ENCODE measurements at places on chromosomes 12 and 14.

DNA sequence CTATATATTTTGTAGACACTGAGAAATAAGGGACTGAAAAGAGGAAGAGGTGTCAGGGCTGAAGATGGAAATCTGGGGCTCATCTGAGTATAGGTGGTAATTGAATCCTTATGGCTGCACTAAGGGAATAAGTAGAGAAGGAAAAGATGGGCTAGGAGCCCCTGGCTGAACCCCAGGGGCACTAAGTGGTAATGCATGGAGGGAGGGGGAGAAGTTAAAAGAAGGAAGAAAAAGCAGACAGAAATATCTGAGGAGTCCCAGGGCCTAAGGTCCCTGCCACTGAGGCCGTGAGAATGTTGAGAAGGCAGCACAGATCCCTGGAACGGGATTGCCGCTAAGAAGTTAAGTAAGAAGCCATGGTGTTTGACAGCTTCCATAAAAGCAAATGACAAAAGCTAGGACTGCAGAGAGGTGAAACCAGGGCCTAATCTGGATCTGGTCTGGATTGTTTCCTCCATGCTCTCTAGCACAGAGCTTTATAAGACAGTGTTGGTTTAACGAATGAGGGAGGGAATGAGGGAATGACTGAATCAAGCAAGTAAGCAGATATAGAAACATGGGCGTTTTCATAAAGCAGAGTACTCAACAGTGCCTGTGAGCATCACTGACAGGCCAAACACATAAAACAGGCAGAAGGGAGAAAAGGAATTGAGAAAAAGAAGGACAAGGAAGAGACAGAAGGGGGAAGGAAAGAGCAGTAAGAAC is 92.9 kb downstream of the HMGA2 start:
- DNase-seq = no peak

DNA sequence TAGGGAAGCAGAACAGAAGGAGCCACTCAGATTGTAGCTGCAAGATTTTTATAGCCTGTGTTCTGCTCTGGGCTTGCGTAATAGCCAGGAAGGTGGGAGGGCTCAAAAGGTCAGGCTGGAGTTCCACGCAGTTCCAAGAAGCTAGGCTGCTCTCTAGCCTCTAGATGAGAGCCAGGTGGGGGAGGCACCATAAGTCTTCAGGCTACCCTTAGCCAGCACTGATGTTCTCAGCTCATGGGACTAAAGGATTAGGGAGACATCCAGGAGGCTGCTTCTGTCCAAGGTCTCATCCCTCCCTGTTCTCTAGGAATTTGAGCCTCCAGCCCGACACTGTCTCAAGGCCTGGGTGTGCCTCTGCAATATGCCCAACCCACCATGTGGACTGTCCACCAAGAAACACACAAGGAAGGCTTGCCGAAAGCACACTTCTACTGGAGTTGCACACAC is 1.7 kb downstream of the LMBR1L start:
- no peak for DNase-seq

DNA sequence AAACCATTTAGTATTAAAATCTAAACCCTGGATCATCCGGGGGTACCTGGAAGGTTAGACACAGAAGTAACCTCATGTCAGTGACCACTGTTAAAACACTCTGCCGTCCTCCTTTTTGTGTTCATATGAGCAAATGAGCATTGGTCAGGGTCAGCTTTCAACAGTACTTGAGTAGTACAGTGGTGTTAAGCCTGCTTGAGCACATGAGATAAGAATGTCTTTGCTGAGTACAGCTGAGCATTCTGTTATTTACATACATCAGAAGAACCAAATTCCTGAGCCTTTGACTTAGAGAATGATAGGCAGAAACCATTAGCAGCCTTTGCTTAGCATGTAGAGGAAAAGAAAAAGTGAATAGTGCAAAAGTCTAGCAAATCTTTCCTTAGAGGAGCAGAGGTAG is 38.6 kb upstream of the LRTM2 start:
- DNase-seq = no peak

DNA sequence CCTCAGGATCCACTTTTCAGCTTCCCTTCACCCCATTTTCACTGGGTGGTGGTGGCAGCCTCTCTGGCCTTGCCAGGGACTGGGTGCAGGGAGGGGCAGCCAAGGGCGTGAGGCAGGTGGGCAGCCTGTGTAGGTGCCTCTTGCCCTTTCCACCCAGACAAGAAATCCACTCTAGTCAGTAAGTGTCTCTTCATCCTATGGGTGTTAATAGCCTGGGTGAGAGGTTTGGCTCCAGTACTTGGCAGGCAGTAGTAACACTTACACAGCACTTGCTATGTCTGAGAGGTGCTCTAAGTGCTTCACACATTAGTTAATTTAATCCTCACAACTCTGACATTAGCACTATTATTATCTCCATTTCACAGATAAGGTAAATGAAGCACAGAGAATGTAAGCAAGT is 171.9 kb downstream of the EMP1 start:
- no peak for DNase-seq

GRCh38 chr14:76480426-76480825 is 104.5 kb downstream of the ESRRB start:
- no peak for DNase-seq

DNA sequence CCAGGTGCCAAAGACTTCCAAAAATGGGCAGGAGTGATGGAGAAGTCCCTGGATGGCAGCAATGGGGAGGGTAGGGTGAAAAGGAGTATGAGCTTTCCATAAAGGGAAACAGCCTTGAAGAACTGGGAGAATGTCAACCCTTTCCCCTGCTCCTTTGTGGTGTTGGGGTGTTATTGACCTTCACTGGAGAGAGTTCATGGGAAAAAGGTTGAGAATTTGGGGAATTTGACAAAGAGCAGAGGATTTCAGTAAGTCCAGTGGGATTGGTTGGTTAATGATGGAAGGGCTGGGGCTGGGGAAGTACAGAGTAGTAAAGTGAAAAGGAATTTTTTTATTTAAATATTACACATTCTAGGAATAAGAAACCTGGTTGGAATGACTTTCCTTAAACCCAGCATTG is 116.6 kb downstream of the ERC1 start:
- no peak for DNase-seq

DNA sequence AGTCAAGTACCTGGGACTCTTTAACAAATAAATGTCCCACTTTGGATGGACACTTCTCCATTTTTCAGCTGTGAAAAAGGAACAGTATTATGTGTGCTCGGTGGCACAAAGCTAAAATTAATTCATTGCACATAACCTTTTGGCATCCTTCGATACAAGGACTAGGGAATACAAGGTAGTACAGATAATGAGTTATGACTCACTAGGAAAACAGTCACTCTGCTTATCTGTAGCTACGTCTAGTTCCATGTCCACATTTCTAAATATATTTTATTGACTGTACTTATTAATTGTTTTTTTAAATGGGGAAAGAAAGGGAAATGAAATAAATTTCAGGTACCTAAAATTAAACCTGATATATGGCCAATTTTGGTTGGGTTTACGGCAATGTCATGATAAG is 35.2 kb upstream of the RIC8B start:
- no peak for DNase-seq

GRCh38 chr14:101594511-101595148 is 33.3 kb downstream of the DIO3 start:
- DNase-seq = no peak

GRCh38 chr12:16492240-16492639 is 113.7 kb downstream of the LMO3 start:
- DNase-seq = no peak

- no peak for DNase-seq
These were observed 41.8 kb upstream of the P2RX7 start for GRCh38 chr12:121090586-121091514.

GRCh38 chr12:112838731-112839130 is 47.2 kb downstream of the RPH3A start:
- DNase-seq = no peak
